Cerebellar nuclear complex (tissue), 1 donor: ENCODE measurements at places on chromosomes 2 and 18.

- DNase-seq: no peak
These were observed 26.0 kb upstream of the HPCAL1 start for GRCh38 chr2:10276481-10277292.

DNA sequence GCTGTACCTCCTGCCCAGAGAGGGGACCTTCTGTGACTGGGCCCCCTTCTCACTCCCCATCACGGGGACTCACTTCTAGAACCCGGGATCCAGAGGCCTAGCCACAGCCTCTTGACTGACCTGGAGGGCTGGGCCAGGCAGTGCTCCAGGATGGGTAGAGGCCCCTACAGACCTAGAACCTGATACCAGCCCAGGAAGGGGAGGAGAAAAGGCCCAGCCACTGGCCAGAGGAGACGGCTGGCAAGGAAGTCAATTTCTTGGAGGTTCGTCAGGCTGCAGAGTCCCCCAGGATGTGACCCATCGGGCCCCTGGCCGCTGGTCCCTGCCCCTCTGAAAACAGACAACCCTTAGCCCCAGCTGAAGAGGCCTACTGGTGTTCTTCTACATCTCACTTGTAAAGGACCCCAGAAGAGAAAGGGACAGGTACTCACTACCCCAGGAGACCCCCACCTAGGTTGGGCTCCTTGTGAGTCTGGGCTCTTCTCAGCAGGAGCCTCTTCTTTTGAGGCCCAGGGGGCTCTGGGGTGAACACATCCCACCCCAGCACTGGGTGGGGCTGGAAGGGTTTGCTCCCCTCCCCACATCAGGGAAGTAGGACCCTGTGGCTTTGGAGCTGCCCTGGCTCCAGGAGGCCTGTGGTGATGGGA is 86.0 kb downstream of the STPG4 start:
- DNase-seq: no peak

DNA sequence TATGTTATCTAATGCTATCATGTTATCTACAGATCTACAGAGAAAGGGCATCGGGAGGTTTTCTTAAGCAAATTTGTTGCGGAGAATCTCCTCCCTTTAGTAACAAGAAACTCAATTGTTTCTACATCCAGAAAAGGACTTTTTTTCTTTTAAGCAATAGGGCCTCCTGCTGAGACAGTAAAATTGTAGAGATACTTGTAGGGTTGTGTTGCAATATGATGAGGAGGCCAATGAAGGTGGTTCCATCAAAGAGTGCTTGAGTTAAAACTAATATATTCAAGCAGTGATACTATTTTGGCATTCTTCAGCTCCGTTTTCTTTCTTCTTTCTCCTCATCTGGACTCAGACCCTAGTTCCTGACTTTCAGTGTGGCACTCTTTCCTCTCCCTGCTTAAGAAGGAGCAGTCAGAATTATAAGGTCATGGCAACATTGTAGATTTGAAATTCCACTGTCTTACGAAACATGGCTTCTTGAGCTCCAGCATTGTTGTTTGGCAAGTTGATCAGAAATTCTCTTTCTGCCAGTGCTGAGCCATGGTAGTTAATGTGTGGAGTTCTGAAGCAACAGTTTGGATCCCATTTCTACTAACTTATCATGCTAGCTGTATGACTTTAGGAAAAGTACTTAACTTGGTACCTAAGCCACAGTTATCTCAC is 202.0 kb upstream of the SLC14A2 start:
- DNase-seq: no peak

- DNase-seq: no peak
These were observed 157.9 kb downstream of the CLIP4 start for GRCh38 chr2:29273004-29273684.

DNA sequence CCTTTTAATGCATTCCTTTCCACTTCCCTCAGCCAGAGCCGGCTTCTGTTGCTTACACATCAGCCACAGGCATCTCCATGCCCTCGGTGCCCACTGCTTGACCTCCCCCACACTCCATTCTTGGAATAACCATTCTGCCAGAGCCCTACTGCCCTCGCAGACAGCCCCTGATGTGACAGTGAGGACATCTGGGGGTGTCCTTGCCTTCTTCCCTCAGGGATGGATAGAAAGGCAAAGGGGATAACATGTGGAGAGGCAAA is 6.4 kb upstream of the NPPC start:
- DNase-seq: no peak

DNA sequence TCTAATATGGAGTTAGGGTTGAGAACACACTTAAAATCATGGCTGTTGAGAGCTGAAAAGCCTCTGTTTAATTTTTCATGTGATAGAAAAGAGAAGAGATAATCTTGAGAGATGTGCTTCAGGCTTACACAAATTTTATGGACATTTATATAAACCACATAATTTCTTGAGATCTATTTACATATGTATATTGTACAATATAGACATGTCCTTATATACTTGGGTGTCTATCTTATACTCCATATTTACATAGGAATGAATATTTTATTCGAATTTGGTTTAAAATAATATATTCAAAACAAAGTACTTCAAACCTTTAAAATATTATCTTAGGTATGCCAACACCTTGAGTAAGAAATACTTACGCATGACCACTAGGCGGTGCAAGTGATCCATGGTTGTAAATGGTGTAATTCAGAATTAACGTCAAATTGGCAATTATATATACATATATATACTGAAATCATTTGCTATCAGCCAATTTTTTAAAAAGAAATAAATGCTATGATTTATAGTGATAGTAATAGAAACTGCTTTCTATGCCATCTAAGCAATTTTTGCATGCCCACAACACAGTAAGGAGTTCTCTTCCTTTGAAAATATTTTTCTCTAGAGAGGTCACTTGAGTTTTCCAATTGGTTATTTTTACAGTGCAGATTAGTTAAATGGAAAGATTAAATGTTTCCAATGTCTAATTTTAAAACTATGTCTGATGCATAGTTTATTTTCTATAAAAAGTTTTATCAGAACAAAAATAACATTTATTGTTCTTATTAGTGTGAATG is 37.6 kb upstream of the SPAG16 start:
- no peak for DNase-seq

- no peak for DNase-seq
These were observed 62.7 kb downstream of the ZNF516 start for GRCh38 chr18:76432274-76432755.

DNA sequence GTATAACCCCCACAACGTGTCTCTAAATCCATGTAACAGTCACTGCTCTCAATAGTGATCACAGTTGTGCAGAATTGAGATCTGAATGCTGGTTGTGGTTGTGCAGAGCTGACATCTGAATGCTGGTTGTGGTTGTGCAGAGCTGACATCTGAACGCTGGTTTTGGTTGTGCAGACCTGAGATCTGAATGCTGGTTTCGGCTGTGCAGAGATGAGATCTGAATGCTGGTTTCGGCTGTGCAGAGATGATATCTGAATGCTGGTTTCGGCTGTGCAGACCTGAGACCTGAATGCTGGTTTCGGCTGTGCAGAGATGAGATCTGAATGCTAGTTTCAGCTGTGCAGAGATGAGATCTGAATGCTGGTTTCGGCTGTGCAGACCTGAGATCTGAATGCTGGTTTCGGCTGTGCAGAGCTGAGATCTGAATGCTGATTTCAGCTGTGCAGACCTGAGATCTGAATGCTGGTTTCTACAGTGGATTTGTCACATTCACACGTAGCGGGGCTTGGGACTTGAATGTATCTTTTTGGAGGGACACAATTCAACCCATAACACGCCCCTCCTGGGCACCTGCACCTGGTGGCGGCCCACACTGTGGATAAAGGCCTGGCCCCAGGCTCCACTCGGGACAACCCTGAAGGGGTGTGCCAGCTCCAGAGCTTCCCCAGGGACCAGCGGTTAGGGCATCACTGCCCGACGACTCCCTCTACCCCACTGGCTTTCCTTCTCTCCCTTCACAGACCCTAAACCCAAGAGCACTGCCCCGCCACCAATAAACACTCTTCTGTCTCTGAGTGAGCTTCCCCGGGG is 51.1 kb upstream of the SLC66A3 start:
- DNase-seq: no peak

DNA sequence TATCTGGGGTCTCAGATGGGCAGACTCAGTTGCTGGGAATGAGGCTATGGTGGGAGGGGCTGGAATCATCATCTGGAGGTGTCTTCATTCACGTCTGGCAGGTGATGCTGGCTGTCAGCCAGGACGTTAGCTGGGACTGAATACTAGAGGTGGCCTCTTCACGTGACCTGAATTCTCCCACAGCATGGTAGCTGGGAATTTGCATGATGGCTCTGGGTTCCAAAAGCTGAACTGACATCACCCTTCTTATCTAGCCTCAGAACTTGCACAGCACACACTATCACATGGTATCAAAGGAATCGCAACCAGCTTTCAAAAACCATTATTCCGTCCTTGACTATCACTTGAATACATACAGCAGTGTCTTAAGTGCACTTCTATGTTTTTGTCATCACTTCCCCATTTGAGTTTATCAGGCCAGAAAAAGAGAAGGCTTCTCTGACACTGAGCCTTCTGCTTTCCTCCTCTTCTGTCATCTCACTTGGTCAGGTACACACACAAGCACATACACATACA is 53.0 kb upstream of the LRP2 start:
- no peak for DNase-seq

DNA sequence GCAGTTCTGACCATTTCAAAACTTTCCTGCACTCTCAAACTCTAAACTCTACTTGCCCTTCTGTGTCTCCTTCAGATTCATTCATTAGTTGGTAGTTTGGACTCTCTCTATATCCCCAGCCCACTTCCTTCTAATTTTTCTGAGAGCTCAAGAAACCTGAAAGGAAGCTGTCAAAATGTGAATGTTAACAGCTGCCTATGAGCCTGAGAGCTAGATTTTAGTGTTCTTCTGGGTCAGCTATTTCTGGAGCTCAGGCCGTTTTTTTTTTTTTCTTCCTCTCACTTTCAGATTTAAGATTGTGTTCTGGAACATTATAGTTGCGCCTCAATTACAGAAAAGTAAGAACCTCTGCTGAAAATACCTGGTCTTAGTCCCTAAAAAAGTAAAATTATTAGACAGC is 73.1 kb downstream of the RTN4 start:
- no peak for DNase-seq

GRCh38 chr2:213279971-213280370 is 4.3 kb upstream of the SPAG16 start:
- DNase-seq: no peak
